ENCODE measurements at places on chromosomes 3 and 15.

GRCh38 chr3:7659079-7659478, 798.2 kb downstream of the GRM7 start:
- no peak for DNase-seq

DNA sequence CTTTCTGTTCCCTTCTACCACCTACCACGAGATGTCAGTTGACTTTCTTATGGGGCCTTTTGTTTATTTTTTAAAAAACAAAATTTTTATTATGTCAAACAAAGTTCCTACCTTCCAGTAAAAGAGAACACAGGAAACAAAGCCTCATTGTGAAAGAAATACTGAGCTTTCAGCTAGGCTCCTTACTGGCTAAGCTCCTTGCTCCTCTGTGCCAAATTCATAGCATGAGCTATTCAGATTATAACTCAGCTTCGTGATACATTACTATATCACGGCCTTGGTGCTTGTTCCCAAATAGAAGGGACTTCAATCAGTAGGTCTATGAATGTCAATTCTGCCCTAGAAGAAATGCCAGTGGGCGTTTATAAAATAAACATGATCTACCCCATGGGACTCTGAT, 145.8 kb upstream of the CHRM5 start:
- DNase-seq = no peak

DNA sequence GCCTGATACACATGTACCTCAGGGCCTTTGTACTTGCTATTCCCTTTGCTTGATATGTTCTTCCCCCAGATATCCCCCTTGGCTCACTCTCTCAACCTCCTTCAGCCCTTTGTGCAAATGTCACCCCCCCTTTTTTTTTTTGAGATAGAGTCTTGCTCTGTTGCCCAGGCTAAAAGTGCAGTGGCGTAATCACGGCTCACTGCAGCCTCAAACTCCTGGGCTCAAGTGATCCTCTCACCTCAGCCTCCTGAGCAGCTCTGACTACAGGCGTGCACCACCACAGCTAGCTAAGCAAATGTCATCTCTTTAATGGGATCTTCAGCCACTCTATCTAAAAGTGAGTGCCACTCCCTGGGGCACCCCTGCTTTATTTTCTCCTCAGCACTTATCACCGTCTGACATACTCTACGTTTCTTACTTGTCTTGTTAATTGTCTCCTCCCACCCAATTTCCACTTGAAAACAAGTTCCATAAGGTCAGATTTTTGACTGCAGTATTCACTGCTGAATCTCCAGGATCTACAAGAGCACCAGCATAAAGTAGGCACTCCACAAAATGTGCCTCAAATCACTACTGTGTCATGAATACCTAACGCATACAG, 14.6 kb downstream of the IP6K2 start:
- peak; percentile 70 for DNase-seq

DNA sequence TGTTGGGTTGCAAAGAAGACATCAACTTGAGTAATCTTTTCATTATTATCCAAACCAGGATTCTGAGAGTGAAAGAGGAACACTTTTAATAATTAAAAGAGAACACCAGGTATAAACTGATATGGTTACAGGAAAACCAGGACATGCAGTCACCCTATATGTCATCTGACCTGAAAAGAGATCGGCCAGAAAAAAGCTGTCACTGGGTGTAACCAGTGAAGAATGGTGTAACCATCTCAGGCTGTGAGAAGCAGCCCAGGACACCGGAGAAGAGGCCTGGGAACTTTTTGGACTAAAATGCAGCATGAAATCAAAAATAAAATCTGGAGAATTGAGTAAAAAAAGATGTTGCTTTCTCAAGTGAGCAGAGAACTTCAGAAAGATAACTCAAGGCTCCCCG, 10.1 kb upstream of the CCDC80 start:
- DNase-seq = no peak

DNA sequence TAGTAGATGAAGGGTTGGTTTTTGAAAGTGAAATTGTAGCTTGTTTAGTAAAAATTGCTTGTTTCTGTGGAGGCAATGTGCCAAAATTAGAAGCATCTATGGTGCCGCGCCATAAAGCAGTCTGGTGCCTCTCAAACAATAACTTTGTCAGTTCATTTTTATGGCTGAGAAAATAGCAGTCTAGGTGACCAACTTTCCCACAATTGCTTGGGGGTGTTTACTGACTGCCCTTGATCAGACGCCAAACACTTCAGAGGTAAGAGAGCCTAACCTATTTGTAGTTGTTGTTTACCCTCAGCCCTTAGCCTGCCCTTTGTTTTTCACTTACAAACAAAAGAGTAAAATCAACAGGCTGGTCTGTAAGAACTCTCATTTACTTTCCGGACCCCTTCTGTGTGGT, 174.5 kb downstream of the FNDC3B start:
- DNase-seq = no peak

GRCh38 chr15:91369823-91370222, 269.8 kb downstream of the SV2B start:
- DNase-seq = peak; percentile 41
